ENCODE measurements at places on chromosomes 5 and 9. TPM values are rescaled to one million over a fixed set of nuclear protein-coding genes. Genes with fewer than 3 reads are reported as not detected.

CFAP90 gene
- total RNA-seq: not detected

DPM2 gene
- 11.9 TPM for total RNA-seq

KCNN2 gene
- total RNA-seq: 9.3 TPM

CDC25C gene
- 0.24 TPM for total RNA-seq

UIMC1 gene
- 34.3 TPM for total RNA-seq

CDX1 gene
- not detected for total RNA-seq

GAS1 gene
- 22.3 TPM for total RNA-seq

RANBP17 gene
- total RNA-seq: 2.7 TPM

FAM151B gene
- total RNA-seq: 1.6 TPM

COL15A1 gene
- 58.3 TPM for total RNA-seq

SPINK1 gene
- total RNA-seq: not detected

SOX30 gene
- 0.19 TPM for total RNA-seq

DNA sequence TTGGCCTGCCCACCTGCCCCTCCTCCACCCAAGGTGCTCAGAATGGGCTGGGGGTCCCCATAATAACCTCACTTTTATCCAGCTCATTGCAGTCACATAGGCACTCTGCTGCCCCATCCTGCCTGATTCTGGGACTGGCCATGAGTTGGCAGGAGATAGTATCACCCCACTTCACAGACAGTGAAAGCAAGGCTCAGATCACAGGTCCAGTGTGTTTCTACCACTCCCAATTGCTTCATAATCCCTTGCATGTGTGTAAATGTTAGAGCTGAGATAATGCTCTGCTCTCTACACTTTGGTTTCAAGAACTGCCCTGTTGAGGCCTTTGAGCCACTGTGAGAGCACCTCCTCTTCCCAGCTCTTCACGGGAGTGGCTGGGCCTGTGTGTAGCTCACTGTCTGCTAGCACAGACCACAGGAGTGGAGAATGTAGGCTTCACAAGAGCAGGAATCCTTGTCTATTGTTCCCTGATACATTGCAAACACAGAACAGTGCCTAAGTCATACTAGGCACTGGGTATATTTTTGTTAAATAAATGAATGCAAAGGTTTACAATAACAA is 8.4 kb downstream of the PCYOX1L start:
- no peak for DNase-seq

DNA sequence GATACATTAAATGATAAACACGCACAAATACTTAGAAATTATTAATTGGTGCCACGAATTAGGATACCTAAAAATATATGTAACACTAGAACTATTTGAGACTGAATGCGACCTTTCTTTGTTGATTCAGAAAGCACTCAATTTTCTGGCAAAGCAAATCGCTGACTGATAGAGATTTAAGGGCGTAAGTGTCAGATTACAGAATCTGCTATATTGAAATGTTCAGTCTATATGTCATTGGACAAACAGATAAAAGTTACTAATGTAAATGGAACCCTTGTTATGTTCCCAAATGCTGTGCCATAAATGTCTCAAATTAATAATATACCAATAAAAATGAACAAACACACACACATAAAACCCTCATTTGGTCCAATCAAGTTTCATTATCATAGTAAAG is 137.9 kb downstream of the MPDZ start:
- no peak for DNase-seq

- no peak for DNase-seq
These were observed 92.4 kb upstream of the IFNK start for GRCh38 chr9:27431543-27432147.

DNA sequence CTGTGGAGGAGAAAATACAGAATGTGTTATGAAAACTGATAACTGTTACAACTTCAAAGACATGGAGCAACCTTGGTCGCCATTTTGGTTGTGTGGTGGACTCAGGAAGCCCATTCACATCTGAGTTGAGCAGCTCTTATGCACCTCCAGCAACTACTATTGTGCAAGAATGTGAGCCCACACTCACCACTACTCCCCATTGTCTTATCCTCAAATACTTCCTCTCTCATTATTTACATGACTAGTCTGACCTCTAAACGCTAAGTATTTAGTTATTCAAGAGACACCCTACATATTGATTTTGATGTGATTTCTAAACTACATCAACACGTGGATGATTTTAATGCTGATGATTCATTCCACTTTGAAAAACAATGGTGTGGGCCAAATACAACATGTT is 516.6 kb upstream of the CLINT1 start:
- DNase-seq: no peak

GRCh38 chr5:111463311-111463710 is 49.0 kb downstream of the STARD4 start:
- DNase-seq: no peak

DNA sequence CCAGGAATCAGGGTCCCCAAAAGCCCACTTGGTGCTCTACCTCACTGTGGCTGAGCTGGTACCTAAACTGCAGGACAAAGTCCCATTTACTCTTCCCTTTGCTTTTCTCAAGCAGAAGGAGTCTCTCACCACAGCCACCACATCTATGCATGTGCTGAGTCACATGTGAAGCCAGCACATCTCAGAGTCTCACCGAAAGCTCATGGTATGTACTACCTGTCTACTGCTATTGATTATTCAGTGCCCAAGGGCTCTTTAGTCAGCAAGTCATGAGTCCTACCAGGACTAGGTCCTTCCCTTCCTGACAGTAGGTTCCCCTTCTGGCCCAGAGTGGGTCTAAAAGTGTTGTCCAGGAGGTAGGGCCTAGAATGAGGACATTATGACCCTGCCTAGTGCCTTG is 130.7 kb upstream of the NTRK2 start:
- DNase-seq: no peak

- DNase-seq: no peak
These were observed 109.9 kb downstream of the EHMT1 start for GRCh38 chr9:137728444-137729311.

DNA sequence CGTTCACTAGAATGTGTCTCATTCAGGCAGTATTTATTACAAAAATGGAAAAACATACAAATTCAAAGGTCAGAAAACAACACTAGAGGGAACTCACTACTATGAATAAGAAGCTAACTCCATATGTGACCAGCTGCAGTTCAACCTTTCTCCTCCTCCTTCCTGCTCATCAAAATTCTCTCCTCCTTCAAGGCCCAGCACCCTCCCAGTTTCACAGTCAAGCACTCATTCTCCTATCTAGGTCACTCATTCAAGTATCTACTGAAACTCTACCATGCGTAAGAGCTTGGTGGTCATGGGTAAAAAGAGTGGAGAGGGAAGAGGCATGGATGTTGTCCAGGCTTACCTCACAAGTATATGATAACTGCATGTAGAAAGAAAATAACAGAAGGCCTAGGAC is 27.7 kb downstream of the ECPAS start:
- no peak for DNase-seq

DNA sequence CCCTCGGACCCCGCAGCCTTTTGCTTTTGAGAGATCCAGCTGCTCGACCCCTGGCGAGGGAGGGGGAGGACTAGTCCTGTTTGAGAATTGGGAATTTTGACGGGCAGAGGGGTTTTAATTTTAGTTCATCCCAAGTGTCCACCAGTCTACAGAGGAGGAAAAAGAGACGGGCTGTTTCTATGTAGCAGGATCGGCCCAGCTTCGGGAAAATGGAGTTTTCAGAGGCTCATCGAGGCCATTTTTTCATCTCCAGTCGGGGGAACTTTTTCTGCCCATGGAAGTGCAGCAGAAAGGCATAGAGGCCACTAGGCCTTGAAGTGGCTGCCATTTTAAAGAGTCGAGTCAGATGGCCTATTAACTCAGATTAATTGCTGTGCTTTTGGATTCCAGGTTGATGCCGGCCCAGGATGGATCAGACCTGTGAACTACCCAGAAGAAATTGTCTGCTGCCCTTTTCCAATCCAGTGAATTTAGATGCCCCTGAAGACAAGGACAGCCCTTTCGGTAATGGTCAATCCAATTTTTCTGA is 1.2 kb downstream of the NSD1 start:
- DNase-seq: no peak

DNA sequence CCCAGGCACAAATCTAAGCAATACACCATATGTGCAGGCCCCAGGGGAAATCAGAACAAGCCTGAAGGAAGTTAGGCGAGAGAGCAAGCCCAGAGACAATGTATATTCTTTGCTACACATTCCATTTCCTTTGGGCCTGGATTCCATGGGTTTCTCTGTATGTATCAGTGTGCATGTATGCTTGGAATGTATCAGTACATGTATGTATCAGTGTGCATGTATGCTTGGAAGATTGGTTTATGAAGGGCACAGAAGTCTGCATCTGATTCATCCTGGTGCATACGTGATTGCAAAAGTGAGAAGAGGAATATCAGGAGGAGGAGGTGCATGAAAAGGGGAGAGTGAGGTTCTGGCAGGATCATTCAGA is 232.6 kb upstream of the ANKRD55 start:
- no peak for DNase-seq

GRCh38 chr5:127814588-127814973 is 111.4 kb downstream of the CCDC192 start:
- DNase-seq: no peak

DNA sequence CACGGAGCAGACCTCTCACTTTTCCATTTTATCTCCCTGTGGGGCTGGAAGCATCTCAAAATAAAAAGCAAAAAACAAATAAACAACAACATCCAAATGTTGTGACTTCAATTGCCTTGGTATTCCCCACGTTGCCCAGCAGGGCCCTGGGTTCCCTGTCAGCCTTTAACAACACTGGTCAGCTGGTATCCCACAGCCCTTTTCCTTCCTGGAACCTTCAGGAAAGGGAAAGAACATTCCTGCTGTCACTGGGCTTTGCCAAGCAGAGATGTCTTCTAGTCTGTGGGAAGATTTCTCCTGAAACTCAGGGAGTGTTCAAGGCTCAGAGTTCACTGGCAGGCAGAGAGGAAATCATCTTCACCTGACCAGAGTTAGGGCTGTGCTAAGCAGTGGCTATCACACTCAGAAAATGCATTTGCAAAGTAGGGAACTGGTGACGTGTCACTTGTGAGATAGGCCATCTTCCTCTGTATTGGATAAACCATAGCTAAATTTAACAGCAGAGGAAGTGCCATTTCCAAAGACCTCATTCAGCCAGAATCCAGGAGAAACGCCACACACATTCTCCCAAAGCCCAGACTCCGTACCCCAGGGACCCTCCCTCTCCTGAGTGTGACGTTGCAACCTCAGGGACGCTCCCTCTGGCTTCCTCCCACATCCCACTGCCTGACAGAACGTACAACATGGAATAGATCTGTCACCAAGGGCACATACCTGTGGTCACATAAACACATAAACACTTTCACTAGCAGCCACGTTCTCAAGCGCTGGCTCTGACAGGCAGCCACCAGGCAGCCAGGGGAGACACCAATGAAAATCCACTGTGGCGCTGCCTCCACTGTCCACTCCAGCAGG is 274.0 kb upstream of the DAPK1 start:
- no peak for DNase-seq

GRCh38 chr9:68608763-68609162 is 68.1 kb upstream of the TMEM252 start:
- no peak for DNase-seq

- no peak for DNase-seq
These were observed 104.2 kb upstream of the PANK3 start for GRCh38 chr5:168683247-168683926.

DNA sequence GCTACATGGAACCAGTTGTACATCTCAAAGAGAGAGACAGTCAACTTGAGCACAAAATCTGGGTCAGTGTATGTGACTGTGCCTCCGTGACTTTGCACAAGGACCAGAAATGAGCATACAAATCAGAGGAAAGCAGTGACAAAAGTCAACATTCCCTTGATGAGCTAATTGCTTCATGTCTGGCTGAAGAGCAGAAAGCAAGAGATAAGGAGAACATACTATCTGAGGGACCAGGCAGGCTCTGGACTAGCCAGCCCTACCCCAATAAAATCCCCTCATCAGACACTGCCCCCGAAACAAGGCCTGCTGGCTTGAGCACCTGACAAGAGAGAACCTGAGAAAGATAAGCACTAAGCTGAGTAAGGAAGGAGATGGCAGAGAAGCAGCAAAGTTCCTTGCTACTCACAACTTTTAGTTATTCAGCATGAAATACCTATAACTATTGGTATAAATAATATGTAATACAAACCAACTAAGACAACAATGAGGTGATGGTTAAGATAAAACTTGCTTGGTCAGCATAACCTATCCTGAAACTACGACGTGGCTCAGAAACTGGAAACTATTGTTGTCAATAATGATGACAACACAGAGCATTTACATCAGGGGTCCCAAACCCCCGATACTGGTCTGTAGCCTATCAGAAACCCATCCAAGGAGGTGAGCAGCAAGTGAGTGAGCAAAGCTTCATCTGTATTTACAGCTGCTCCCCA is 9.5 kb downstream of the SIL1 start:
- no peak for DNase-seq

DNA sequence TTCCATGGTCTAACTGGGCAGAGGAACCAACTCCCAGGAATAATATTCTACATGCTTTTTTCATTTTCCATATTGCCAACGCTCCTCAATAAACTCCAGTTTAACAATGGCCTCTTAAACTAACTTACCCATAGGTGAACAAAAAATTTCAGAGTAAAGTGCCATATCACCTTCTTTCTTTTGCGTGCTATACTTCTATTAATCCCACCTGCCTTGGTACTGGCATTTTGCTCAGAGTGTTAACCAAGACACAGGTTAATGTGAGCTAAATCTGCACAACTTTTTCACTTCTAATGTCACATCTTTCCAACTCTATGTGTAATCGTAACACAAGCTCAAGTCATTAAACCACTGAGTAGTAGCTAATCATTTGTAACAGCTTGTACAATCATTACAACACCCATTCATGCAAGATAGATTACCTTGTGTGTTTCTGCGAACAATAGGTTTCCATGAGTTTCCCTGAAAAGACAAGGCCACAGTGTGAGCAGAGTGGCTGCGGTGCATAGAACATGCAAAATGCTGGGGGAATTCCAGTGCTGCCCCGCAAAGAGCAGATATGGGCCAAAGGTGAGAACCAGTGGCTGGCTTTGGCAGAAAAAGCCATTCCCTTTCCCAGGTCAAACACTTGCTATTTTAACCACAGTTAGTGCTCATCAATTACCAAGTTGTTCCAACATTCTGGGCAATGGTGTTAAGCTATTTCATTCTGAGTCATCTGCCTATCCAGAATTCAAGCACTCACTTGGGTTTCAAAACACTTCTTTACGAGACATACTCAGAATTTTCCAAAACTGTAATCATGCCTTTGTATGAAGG is 42.8 kb downstream of the TIMD4 start:
- no peak for DNase-seq

- no peak for DNase-seq
These were observed 304.3 kb downstream of the ARHGAP26 start for GRCh38 chr5:143074414-143074996.

GRCh38 chr5:150605546-150605945 is 34.9 kb upstream of the SYNPO start:
- DNase-seq: no peak

DNA sequence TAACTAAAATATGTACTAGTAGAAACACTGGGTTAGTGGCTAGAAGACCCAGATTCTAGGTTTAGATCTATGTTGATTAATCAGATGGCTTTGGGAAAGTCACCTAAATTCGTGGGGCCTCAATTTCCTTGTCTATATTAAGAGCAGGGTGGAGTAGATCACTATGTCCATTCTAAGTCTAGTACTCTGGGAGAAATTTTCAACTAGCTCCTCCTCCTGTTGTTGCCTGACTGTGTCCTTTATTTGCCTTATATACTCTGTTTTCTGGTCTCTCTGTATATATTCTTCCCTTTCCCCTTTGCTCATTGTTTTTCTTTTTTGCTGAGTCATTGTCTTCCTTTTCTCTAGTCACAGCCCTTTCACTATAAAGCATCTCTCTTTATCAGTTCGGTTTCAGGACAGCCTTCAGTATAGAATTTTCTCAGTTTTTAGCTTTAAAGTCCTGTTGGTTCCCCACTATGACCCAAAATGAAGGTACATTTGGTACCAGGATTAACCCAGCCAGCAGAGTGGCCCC is 44.5 kb upstream of the CDH6 start:
- DNase-seq: no peak
